ENCODE measurements at places on chromosomes 6 and 20.

DNA sequence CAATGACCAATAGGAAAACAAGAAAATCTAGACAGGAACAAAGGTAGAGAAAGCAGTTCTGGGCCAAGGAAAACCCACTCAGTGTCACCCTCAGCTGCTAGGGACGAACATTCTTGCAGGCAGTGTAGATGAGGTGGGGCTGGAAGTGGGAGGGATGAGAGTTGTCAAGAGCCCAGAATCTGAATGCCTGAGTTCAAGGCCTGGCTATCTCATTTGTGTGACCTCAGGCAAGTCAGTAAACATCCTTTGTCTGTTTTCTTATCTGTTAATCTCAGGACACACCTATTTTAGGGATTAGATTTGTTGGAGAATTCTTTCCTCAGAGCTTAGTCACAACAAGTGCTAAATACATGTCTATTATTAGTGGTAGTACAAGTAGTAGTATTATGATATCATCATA lies 50.9 kb upstream of the KIF16B start:
- no peak for DNase-seq

GRCh38 chr20:46851746-46852145 lies 42.9 kb upstream of the EYA2 start:
- DNase-seq = no peak

DNA sequence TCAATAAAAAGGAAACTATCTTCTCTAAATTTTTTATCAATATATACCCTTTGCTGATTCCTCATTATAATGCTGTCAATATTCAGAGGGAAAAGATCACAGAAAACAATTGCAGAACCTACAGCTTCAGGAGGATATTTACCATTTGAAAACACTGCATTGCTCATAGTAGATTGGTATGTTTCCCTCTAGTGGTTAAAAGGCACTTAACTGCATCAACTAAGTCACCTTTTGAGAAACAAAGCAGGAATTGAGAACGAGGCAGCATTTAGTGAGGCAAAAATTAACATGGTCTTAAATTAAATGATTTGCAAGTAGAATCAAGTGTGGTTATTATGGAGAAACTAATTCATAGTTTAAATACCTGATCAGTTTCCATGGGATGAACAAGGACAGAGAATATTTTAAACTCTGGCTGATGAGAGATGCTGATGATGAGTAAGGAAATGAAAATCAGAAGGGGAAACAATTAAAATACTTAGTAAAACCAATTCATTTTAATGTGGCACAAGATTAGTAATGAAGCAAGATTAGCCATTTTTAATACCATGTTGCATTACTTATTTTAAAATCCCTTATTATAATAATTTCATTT lies 642.1 kb downstream of the EPHA7 start:
- DNase-seq = peak; percentile 4

DNA sequence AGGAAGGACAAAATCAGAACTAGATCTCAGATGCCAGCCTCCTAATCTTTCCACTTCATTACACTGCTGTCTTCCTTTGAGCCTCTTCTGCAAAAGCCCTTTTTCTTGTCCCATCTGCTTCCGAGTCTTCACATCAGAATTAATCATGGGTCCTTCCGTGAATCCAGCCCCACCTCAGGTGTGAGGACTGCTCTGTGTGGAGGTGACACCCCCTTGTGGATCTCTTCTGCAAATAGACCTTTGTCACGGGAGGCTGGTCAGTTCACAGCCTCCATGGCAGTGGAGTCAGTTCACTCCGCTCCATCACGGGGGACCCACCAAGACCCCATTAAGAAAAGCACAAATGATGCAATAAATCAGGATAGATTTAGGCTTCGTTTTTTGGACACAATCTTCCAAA lies 171.1 kb downstream of the ADAT2 start:
- peak; percentile 17 for DNase-seq

- peak; percentile 31 for DNase-seq
Measured at GRCh38 chr20:21808863-21809664, 103.6 kb downstream of the PAX1 start.

DNA sequence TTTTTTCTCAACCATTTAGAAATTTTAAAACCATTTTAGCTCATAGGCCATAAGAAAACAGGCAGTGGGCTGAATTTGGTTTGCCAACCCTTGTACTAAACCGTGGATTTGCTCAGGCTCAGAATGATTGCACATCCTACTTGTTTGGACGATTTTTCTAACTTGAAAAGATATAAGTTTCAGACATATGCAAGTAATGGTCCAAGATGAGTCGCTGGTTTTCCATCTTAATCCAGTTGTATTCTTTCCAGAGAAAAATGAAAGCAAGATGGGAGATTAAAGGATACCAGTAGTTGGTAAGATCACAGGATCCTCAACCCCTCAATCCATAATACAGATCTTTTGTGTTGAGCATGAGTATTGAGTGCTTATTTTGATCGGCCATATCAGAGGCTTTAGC lies 250.9 kb downstream of the TINAG start:
- DNase-seq = no peak

DNA sequence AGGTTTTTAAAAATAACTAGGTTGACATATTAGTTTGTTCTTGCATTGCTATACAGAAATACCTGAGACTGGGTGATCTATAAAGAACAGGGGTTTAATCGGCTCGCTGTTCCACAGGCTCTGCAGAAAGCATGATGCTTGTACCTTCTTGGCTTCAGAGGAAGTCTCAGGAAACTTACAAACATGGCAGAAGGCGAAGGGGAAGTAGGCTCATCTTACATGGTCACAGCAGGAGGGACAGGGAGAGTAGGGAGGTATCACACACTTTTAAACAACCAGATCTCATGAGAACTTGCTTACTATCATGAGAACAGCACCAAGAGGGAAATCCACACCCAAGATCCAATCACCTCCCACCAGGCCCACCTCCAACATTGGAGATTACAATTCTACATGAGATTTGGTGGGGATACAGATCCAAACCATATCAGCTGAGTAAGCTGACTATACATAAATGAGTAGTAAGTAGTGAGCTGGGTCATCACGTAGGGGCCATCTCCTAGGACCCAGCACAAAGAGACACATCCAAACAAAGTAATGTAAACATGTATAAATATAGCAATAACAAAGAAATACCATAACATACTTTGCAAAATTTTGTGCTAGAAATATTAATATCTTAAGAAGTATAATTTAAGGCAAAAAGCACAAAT lies 31.4 kb upstream of the SIRPG start:
- DNase-seq = no peak

GRCh38 chr20:17572034-17572638 lies 2.3 kb downstream of the DSTN start:
- DNase-seq = no peak

DNA sequence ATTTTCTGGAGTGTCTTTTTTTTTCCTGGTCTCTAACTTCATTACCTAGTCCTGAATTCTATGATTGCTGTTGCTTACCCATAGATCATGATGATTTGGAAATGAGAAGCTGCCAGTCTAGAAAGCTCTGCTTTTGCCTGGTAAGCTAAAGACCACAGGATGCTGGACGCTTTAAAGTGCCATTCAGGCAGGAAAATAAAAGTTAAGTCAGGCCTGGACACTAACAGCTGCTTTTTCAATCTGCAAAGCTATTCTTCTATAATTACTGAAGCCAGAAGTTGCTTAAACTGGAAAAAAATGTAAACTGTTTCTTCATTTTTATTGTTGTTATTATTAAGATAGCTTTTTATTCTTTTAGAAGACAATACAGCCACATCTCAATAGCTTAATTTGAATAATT lies 129.8 kb upstream of the SPACA1 start:
- DNase-seq = no peak

- DNase-seq = no peak
Measured at GRCh38 chr6:4935975-4936680, 67.7 kb downstream of the RPP40 start.

GRCh38 chr6:53532942-53533341 lies 12.0 kb downstream of the GCLC start:
- DNase-seq = no peak

DNA sequence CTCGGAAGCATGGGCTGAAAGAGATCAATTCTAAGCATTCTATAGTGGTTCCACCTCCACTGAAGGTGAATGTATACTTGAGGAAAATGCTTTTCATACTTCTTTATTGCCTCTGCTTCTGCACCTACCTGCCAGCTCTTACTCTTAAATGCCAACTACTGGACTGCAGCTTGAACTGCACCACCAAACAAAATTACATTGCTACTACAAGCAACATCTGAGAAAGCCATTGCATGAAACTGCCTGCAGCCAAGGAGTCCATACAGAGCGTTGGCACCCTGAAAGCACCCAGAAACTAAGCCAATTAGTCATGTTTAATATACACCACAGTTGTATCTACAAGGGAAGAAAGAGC lies 440.9 kb downstream of the BTBD3 start:
- DNase-seq = no peak

DNA sequence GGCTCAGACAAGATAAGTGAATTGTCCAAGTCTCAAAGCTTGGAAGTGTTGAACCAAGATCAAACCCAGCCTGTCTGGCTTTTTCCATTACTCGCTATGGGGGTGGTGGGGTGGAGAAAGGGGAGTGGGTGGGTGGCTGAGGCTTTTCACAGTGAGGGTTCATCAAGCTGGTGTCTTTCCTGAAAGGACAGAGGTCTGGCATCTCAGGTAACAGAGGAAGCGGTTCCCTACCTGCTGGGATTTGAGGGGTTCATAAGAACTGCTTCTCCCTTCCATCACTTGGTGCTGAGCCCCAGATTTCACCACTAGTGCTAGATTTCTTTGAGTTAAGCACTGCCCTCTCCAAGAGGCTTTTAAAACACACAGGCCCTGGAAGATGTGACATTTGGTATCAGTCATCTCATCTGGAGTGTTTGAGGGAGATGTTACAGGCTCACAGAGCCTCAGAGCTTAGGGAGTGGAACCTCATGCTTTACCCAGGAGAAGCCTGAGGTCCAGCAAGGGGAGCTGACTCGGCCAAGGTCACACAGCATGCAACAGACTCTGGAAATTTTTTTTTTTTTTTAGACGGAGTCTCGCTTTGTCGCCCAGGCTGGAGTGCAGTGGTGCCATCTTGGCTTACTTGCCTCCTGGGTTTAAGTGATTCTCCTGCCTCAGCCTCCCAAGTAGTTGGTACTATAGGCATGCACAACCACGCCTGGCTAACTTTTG lies 6.0 kb upstream of the VEGFA start:
- DNase-seq = no peak

- no peak for DNase-seq
Measured at GRCh38 chr6:155406801-155407200, 48.8 kb downstream of the NOX3 start.

DNA sequence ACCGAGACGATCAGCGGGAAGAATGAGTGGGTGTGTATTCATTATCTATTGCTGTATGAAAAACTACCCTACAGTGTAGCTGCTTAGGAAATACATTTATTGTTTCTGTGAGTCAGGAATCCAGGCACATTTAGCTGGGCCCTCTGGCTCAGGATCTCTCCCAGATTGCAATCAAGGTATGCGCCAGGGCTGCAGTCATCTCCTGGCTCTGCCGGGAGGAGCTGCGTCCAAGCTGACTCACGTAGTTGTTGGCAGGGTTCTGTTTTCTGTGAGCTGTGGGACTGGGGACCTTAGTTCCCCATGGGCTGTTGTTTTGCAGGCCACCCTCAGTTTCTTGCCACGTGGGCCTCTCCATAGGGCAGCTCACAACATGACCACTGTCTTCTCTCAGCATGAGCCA lies 68.2 kb upstream of the FUCA2 start:
- no peak for DNase-seq

- no peak for DNase-seq
Measured at GRCh38 chr6:151372164-151372563, 19.2 kb downstream of the ZBTB2 start.

DNA sequence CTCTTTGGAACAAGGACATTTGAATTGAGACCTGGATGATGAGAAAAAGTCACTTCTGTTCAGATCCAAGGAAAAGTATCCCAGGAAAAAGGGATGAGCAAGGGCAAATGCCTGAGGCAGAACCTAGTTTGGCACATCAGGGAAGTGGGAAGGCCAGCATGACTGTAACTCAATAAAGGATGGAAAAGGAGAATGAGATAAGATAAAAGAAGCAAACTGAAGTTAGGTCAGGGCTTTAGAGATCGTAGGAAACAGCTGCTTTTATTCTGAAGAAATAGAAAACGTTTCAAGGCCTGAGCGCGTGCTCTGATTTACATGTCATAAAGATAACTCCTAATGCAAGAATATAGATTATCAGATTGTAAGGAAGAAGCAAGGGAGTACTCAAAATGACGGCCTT lies 450.0 kb downstream of the FRK start:
- no peak for DNase-seq

- peak; percentile 41 for DNase-seq
Measured at GRCh38 chr20:38369389-38369788, 23.1 kb downstream of the LBP start.

DNA sequence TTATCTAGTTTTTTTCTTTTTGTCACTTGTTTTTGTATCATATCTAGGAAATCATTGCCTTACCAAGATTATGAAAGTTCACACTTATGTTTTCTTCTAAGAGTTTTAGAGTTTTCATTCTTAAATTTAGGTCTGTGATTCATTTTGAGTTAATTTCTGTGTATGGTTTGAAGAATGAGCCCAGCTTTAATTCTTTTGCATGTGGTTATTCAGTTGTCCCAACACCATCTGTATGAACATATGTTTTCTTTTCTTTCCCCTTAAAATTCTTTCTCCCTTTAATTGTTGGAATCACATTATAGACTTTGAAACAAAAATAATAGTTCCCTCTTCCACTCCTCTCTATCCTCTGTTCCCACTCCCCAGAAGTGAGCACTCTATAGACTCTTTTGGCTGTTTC lies 85.4 kb downstream of the SLX4IP start:
- no peak for DNase-seq

DNA sequence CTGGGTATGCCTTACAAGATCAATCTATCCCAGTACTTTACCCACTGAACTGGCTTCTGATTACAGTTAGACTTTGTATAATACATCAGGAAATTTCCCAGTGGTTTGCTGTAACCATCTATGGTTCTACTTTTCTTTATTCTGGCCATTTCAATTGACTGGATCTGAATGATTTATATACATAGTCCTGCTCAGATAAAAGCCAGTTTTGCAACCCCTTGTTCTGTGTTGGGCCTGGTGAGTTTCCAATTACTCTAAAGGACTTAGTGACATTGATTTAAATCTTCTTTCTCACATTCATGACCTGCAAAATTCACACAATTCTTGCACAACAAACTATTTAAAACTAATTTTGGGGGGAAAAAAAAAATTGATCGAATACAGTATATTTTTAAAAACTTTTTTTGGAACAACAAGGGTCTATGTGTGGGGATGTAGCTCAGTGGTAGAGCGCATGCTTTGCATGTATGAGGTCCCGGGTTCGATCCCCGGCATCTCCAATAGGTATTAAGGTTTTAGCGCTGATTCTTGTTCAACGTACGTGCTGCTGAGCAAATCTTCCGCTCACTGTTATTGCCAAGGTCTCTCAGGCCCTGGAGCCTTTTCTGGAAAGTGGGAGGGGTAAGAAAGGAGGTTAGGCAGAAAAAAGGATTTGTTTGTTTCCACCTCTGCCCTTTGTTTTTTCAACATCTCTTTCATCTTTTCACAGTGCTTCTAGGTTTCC lies 117.5 kb downstream of the GPX5 start:
- DNase-seq = peak; percentile 67

DNA sequence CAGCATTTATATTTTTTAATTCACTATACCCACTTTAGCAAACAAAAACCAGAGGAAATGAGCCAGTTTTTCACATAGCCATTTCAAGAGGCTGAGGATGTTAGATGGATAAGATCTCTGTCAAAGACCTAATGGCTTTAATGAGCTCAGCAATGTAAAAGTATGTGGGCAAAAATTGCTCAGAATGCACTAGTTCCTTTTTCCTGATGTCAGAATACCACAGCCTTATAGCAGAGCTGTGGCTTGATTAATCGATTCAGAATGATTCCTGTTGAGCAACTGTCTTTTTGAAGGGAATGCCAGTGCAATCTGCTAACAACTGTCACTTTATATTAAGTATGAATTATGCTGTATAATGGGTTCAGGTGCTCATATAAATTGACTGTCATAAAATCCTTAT lies 100.6 kb upstream of the HIVEP1 start:
- DNase-seq = no peak
